Kidney (tissue), 22 donors: ENCODE measurements at places on chromosomes 3 and 15. TPM values are rescaled to one million over a fixed set of nuclear protein-coding genes. Genes with fewer than 3 reads are reported as not detected.
A peak's percentile ranks its signal among the peaks of the same experiment; 100 is the strongest.

Gene ATP13A5
- not detected for total RNA-seq

Gene SNTN
- total RNA-seq: not detected

Gene ATP10A
- 6.8 TPM for total RNA-seq

Gene RETNLB
- total RNA-seq: not detected

Gene CAMP
- total RNA-seq: not detected

DNA sequence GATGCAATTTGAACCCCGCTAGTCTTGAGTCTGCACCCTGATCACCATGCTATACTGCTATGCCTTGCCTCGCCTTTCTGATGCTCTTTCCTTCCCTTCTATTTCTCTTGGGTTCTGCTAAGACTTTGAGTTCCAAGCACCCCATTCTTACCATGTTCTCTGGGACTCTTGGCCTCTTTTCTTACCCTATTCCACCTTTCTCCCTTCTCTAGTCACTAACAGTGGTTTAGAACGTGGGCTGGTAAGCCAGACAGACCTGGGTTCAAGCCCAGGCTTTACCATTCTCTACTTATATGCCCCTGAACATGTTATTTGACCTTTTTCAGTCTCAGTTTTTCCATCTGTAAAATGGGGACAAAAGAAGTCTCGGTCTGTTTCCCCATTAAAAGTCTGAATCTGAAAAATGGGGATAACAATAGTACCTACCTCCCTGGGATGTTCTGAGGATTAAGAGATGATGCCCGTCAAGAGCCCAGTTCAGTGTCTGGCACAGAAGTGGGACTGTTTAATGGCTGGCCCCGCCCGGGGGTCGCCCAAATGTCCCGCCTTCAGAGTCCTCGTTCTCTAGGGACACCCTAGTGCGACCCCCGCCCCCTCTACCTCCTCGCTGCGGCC is 376 bp downstream of the TADA3 start:
- no peaks in the 10 kb centered on the region for H3K27me3 ChIP-seq
- peaks cover 23% of the 10 kb centered on the region for H3K36me3 ChIP-seq
- peaks cover 19% of the 10 kb centered on the region for H3K4me1 ChIP-seq
- DNase-seq: no peak
- peak overlapping the region; percentile 98 for H3K4me3 ChIP-seq

- no peak overlapping the region for H3K27ac ChIP-seq
- no peaks in the 10 kb centered on the region for H3K27me3 ChIP-seq
- no peaks in the 10 kb centered on the region for H3K36me3 ChIP-seq
Observed at GRCh38 chr3:133206921-133207320, 168.7 kb downstream of the TMEM108 start.

DNA sequence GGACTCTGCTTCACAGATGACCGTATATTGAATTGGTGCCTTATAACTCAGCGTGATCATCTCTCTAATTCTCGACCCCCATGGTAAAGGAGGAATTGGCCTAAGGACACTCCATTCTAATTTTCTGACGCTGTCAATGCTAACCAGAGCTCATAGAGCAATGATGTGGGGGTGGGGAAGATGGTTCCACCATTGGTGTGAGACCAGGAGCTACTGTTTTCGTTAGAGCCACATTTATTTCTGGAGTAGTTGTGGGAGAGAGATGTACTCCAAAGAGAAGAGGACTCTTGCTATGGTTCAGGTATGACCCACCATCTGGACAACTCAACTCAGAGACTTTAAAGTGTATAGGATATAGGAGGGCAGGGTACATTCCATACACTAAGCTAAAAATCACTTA is 16.3 kb downstream of the ZBTB38 start:
- DNase-seq: no peak
- H3K27ac ChIP-seq: no peak overlapping the region
- H3K4me3 ChIP-seq: no peak overlapping the region
- no peaks in the 10 kb centered on the region for H3K27me3 ChIP-seq
- no peaks in the 10 kb centered on the region for H3K36me3 ChIP-seq
- peaks cover 8% of the 10 kb centered on the region for H3K4me1 ChIP-seq

- DNase-seq: no peak
- no peak overlapping the region for H3K4me3 ChIP-seq
- no peaks in the 10 kb centered on the region for H3K36me3 ChIP-seq
- H3K27ac ChIP-seq: peak overlapping the region; percentile 28
- no peaks in the 10 kb centered on the region for H3K27me3 ChIP-seq
- H3K4me1 ChIP-seq: peaks cover 11% of the 10 kb centered on the region
Observed at GRCh38 chr3:72890166-72890925, 2.5 kb downstream of the GXYLT2 start.

GRCh38 chr15:52466134-52466701 is 62.5 kb downstream of the MYO5A start:
- H3K27ac ChIP-seq: no peak overlapping the region
- no peaks in the 10 kb centered on the region for H3K27me3 ChIP-seq
- DNase-seq: peak; percentile 11
- H3K36me3 ChIP-seq: no peaks in the 10 kb centered on the region
- no peaks in the 10 kb centered on the region for H3K4me1 ChIP-seq

DNA sequence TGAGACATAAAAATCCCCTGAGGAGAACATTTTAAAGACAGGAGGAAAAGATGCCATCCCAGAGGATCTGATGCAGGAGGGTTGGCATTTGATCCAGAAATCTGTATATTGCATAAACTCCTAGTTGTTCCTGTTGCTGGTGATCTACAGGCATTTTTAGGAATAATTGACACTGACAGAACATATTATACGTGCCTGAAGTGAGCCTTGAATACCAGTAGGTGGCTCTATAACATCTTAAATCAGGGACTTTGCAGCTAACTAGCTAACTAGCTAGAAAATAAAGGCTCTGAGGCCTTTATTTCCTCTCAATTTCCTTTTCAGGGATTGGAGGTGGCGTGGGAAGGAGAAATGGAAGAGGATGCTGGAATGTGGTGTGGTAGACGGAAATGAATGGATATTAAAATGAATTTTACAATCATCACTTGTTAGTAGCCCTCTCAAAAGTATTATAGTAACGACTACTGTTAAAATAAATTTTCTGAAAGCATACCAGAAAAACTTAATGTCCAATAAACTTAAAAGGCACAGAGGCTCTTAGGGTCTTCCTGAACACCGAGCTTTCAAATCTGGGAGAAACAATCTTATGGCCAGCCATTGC is 73.8 kb upstream of the ZBED2 start:
- H3K36me3 ChIP-seq: no peaks in the 10 kb centered on the region
- no peak for DNase-seq
- H3K4me1 ChIP-seq: no peaks in the 10 kb centered on the region
- H3K27me3 ChIP-seq: no peaks in the 10 kb centered on the region
- no peak overlapping the region for H3K27ac ChIP-seq

DNA sequence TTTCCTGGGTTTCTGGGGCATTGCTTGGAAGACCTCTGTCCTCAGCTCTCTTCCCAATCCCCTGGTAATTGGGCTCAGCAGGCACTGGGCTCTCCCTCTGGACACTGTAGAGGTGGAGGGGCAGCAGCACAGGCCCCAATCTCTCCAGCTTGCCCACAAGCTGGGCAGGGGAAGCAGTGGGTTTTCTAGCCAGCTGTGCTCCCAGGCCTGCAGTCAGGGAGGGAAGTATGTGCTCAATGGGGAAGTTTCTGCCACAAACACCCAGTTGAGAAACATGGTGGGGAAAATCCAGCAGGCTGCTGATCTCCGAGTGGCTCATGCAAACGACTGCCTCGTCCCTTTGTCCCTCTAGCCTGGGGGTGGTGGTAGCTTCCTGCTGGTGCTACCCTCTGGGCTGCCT is 12.8 kb upstream of the RFT1 start:
- DNase-seq: no peak
- no peak overlapping the region for H3K27ac ChIP-seq
- no peaks in the 10 kb centered on the region for H3K4me1 ChIP-seq
- H3K36me3 ChIP-seq: no peaks in the 10 kb centered on the region
- no peaks in the 10 kb centered on the region for H3K27me3 ChIP-seq

DNA sequence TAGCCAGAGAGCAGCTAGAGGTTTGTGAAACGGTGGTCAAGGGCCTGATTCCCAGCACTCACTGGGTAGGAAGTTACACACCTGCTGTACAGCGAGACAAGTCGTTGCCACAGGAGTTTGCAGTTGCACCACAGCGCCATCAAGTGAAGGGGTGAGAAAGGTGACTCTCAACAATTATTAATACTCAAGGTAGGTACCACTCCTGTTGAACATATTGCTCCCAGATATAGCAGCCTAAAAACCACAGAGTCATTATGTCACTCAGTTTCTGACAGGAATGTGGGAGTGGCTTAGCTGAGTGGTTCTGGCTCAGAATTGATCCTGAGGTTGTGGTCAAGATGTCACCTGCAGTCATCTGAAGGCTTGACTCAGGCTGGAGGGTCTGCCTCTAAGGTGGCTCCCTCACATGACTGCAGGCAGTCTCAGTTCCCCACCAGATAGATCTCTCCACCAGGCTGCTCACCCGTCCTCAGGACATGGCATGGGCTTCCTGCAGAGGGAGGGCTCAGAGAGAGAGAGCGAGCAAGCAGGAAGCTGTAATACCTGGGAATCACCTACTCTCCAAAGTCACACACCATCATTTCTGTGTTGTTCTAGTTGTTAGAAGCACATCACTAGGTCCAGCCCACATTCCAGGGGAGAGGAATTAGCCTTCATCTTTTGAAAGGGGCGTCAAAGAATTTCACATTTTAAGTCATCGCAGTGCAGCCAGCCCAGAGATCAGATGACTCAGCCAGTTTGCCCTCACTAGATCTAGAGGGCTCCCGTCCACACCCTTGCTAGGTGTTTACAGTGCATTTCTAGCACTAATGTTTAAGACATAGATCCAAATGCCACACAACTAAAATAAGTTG is 17.0 kb upstream of the ANO10 start:
- no peaks in the 10 kb centered on the region for H3K4me1 ChIP-seq
- no peaks in the 10 kb centered on the region for H3K36me3 ChIP-seq
- H3K27ac ChIP-seq: no peak overlapping the region
- H3K27me3 ChIP-seq: no peaks in the 10 kb centered on the region
- DNase-seq: no peak
